ENCODE measurements at places on chromosomes 1 and 21. TPM values are rescaled to one million over a fixed set of nuclear protein-coding genes. Genes with fewer than 3 reads are reported as not detected.
A peak's percentile ranks its signal among the peaks of the same experiment; 100 is the strongest.

The PPIH gene
- 40.0 TPM for polyA plus RNA-seq

DNA sequence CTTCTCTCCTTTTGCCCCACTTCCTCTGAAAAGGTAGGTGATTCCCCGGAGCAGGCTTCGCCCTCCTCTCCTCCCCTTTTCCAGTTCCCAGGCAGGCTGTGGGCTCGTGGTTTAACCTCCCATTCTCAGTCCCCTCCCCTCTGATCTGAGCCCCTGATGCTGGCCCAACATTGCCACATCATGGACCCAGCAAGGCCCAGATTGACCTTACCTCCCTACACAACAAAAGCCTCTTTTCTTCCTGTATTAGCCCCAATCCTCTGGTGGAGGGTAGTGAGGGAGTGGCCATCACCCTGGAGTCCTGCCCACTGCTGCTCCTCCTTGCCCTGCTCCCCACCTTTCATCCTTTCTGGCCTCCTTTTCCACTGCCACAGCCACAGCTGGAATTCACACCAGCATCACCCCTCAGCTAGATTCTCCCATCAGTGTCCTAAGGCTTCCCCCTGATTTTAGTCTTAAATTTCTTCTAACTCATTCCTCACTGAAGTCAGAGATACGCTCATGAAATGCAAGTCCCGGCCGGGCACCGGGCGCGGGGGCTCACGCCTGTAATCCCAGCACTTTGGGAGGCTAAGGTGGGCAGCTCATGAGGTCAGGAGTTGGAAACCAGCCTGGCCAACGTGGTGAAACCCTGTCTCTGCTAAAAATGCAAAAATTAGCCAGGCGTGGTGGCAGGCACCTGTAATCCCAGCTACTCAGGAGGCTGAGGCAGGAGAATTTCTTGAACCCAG, 7.0 kb upstream of the ZBTB48 start:
- DNase-seq = no peak

The FCGR2B gene
- not detected for polyA plus RNA-seq

DNA sequence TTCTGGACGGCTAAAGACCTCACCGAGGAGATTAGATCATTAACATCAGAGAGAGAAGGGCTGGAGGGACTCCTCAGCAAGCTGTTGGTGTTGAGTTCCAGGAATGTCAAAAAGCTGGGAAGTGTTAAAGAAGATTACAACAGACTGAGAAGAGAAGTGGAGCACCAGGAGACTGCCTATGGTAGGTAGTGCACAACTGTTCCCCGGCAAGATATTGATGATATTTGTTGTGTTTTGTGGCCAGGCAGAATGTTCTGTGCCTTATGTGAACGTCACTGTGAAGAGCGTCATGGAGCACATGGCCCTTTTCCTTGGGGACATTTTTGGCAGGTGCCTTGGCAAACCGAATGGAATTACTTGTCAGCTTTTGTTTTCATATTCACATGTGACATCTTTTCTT, 191.7 kb downstream of the DISC1 start:
- no peak for DNase-seq

DNA sequence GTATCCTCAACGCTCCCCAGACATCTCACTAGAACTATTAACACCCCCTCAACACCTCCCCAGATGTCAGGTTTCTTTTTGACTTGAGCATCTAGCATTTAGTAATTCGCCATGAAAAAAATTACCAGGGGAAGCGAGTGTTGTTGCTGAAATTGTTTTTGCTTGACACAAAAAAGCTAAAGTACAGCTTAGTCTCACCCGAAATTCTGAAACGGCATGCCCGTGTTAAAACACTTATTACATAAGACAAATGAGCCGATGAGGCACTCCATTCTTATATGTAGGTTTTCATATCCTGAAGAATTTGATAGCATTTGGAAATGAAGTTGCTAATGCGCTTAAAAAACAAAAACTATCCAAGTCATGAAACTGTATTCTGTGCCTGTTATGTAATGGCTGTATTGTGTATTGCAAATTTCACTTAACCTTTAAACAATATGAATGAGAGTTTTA, 1.3 kb upstream of the NRIP1 start:
- DNase-seq = peak; percentile 54

DNA sequence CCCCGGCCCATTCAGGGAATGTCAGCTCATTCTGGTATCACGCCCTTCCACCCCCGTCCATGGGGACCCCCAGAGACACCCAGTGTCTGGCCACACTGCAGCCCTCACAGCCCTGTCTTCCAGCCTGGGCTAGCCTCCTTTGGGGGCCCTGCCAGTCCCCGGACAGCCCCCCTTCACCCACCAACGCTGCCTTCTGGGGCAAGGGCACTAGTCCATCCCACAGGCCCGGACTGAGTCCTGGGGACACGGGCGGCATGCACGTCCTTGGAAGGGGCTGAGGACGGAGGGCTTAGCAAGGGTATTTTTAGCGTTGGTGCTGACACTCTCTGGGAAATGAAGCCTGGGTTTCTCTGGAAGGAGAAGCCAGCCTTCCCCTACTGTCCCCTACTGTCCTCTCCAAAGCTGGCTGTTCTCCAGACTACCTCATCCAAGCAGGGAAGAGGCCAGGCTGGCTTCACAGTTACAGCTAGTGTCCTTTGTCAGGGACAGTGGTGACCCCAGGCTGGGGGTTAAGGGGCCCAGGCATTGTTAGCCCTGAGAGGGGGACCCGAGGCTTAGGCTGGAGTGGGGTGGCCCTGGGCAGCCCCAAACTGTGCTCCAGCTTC, 39.5 kb downstream of the COQ8A start:
- no peak for DNase-seq

GRCh38 chr1:213728593-213729536, 258.9 kb upstream of the PROX1 start:
- DNase-seq = no peak

GRCh38 chr1:228515200-228515834, 28.1 kb downstream of the RNF187 start:
- peak; percentile 60 for DNase-seq

GRCh38 chr1:182056601-182057366, 4.7 kb downstream of the ZNF648 start:
- no peak for DNase-seq

DNA sequence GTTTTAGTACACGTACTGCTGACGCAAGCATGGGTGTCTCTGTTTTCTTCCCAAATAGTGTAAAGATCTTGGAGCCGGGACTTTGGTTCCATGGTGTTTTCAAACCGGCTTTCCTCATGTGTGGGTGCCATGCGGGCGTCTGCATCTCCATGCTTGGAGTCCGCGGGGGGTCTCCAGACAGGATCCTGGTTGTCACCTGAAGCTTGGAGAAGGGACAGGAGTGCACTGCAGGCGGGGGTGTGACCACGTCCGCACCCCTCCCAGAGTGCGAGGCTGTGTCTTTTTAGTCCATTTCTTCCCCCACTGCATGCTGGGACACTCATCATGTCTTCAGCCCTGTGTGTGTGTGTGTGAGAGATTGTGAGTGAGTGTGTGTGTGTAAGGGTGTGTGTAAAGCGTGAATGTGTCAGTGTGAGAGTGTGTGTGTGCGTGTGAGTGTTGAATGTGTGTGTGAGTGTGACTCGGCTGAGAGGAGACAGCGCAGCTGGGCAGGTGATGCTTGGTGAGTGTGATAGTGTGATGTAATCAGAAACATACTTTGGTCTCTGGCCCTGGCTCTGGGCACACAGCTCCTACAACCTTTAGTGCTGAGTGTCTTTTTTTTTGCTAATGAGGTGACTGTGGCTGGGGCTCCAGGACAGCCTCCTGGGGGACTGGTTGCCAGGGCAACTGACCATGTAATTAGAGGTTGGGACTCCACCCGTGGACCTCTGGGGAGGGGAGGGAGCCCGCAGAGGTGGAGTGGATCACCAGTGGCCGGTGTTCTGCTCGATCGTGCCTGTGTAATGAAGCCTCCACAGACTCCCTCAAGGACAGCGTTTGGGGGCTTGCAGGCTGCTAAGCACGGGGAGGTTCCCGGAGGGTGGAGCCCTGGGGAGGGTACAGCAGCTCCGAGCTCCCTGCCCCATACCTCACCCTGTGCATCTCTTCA, 55.1 kb downstream of the AGPAT3 start:
- DNase-seq = no peak

DNA sequence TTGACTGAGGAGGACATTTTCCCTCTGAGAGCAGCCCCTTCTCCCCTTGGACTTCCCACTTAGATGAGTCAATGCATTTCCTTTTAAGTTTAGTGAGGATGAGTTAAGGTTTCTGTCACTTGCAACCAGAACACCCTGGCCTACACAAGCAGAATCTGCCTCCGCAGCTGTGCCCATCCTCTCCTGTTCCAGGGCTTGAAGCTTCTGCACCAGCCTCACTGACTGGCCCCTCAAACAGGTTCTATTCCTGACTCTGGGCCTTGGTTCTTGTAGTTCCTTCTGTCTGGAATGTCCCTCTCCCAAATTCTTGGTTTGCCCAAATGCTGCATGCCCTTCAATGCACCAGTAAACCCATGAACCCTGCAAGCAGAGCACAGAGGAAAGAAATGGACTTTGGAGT, 394.4 kb downstream of the PTPRU start:
- no peak for DNase-seq

The APCS gene
- polyA plus RNA-seq = not detected

DNA sequence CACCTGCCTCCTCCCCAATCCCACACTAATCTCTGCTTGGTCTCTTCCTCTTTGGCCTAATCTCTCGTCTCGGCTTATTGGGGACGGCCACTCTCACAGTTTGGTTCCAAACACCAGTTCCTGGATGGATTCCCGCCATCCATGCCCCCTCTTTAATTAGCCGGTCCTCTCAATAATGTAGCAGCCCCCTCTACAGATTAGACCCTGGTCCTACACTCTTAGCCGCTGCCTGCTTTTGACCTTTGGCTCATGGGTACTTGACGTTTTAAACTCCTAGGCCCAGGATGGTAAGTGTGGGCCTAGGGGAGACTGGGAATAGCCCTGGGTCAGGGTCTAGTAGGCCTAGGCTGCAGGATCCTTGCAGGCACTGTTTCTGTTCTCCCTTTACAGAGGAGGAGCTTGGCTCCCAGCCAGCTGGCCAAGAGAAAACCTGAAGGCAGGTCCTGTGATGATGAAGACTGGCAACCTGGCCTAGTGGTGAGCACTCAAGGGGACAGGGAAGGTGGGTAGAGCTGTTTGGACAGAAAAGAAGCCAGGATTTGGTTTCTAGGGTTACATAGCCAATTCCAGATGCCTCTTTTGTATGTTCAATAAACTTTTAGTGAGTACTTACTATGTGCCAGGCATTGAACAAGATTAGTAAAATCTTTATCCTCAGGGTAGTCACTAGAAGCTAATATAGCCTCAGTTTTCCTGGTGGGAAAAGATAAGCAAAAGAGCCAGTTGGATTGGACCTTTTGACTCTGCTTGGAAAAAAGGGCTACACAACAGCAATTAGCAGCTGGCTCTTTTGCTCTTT, 758 bp downstream of the RAD54L start:
- peak; percentile 17 for DNase-seq

- peak; percentile 18 for DNase-seq
These were observed 480.9 kb upstream of the ZRANB2 start for GRCh38 chr1:71561729-71562128.

DNA sequence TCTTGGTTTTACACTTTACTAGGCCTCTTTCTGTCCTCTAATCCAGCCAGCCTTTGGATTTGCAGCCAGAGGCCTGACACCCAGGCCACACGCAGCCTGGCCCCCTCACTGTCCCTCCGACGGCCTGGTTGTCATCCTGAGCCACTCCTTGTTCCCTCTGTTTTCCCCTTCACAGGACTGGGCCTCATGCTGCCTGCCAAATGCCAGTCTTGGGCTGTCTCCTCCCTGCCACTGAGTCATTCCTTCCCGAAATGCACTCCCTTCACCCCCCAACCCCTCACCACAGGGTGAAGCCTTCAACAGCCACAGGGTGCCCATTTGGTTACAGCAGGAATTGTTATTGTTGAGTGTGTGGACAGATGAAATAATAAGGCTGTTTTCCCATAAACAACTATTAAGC, 21.3 kb downstream of the ACOT11 start:
- no peak for DNase-seq

- no peak for DNase-seq
These were observed 5.6 kb downstream of the PTPRF start for GRCh38 chr1:43536196-43536863.

The SLC1A7 gene
- not detected for polyA plus RNA-seq

- DNase-seq = no peak
These were observed 42.3 kb downstream of the HMCN1 start for GRCh38 chr1:185776522-185776921.

The FCRL1 gene
- not detected for polyA plus RNA-seq

DNA sequence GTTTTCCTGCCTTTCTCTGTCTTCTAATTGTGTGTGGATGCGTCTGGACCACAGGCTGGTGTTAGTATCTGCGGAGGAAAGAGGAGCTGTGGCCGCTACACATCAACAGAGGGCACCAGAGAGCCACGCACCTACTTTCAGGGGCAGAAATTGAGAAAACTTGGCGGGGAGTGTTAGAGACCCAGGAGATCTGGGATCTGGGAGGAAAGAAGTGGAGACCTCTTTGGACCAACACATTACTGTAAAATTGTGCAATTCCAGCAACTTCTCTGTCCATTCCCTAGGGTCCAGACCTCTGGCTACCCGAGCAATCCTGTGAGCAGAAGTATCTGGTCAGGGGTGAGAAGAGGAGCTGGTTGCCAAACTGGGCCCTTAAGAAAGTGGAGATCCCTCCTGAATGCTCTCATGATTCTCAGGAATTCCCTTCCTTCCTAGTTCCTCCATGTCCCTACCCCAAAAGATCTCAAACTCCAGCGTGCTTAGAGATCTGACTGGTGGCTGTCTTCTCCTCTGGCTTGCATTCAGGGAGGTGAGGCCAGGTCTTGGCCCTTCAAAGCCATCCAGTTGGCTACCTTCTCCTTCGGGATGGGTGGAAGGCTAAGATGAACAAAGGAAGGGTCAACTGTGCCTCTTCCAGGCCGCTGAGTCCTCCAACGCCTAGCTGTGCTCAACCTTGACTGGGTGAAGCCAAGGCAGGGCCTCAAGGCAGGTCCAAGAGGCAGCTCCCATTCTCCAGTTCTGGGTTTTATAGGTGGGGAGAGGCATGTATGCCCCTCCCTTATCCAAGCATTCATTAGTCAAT, 1.2 kb upstream of the KIRREL1 start:
- DNase-seq = peak; percentile 73

The MEX3A gene
- polyA plus RNA-seq = 22.0 TPM

DNA sequence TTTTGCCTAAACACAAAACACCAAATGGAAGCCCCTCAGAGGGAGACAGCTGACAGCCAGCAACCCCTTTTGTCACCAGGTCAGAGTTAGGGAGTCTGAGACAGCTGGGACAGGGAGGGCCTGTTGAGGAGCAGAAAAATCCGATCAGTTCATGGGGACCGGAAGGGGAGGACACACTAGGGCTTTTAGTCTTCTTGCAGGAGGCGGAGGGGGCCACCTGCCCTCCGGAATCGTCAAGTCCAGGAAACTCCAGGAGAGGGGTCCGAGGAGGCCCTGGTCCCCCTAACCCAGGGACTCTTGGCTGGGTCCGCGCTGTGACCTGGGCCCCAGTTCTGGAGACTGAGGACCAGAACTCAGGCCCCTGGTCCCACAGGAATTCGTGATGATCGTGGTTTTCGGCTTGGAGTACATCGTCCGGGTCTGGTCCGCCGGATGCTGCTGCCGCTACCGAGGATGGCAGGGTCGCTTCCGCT, 34.2 kb downstream of the KCNQ4 start:
- DNase-seq = no peak

- DNase-seq = no peak
These were observed 158.9 kb upstream of the COA6 start for GRCh38 chr1:234214129-234214910.

All from endothelial cell of umbilical vein (primary cell).